Cortex of kidney (tissue), 1 donor: ENCODE measurements at places on chromosomes 12 and 14.

GRCh38 chr12:64243809-64244208 lies 21.7 kb upstream of the KICS2 start:
- DNase-seq, result no peak

DNA sequence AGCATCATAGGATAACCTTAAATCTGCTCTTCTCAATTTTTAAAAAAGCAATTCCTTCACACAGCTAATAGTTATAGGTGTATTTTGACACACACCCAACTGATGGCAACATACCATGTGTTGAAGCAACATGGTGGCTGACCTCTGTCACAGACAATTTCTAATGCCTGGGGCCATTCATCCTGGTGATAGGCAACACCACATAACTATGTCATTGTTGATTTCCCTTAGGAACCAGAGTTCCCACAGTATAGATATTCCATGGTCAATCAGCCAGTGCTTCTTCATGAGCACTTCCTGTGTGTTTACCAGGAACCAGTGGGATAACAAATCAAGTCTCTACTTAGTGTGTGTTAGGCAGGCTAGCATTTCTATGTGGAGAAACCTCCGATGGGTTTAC lies 88.3 kb downstream of the FIGNL2 start:
- DNase-seq, result no peak

DNA sequence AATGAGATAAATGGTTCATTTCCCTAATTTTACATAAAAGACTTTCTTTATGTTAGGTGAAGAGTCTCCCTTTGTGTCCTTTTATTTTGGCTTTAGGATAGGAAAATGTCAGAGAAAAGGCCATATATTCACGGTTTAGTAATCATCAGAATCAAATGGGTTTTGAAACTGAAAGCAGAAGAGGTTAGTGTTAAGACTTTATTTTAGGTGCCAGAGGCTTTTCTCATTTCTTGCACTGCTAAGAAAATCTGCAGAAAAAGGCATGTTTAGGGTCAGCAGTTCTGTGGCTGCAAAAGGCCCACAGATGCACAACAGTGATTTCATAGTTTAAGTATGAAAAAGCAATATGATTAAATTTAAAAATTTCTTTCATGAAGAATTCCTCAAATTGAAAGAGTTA lies 80.4 kb upstream of the SINHCAF start:
- no peak for DNase-seq

GRCh38 chr12:128914908-128915563 lies 61.8 kb downstream of the GLT1D1 start:
- no peak for DNase-seq

DNA sequence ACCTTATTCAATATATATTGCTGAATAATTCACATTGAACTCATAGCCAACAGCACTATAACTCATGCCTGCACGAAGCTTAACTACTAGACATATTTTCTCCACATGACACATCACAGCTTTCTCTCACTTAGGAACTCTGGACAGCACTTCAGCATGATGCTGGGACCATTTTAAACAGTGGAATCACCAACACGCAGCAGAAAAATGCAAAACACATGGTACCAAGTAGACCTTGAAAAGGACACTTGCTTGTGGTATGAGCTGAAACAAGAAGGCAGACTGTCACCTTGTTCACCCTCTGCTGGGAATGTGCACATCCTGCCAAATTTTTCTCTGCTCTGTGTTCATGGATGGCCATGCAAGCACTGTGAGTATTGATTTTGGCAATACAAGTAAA lies 34.8 kb upstream of the CD9 start:
- no peak for DNase-seq

GRCh38 chr12:24244231-24244630 lies 294.8 kb upstream of the SOX5 start:
- DNase-seq, result no peak

DNA sequence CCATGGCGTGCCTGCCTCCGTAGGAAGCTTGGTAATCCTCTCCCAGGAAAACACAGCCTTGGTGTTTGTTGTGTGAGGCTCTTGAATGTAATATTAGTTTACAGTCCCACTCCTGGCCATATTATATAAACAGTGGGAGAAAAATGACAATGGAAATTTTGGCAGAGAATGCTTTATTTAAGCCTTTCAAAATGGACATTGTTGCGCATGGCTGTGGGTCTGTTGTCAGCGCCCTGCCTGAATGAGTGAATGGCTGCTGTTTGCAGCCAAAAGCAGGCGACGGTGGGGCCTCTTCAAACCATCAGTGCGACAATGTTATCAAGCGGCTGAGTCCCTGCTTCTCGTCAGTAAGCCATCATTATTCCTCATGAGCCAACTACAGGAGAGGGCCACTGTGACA lies 201.8 kb upstream of the RMST start:
- no peak for DNase-seq

- no peak for DNase-seq
These were observed 2.6 kb upstream of the WNK1 start for GRCh38 chr12:749751-750270.

DNA sequence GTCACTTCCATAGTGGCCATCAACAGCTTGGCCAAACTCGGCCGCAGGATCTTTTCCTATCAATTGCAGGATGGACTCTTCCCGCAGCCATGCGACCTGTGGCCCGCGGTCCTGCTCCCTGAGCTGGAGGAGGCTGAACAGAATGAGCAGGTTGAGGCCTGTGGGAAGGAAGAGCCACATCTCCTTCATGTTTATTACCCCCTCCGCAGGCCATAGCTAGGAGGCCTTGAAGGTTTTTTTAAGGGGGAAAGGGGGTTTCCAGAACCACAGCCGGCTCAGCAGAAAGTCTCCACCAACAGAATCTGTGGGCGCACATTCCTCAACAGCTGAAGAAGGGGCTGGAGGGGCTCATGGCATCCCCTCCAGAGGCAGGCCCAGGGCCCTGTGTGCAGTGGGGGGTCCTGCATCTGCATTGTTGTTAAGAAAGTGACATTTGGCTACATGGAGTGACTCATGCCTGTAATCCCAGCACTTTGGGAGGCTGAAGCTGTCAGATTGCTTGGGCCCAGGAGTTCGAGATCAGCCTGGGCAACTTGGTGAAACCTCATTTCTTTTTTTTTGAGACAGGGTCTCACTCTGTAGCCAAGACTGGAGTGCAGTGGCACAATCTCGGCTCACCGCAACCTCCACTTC lies 25.2 kb upstream of the PPP1R13B start:
- no peak for DNase-seq

DNA sequence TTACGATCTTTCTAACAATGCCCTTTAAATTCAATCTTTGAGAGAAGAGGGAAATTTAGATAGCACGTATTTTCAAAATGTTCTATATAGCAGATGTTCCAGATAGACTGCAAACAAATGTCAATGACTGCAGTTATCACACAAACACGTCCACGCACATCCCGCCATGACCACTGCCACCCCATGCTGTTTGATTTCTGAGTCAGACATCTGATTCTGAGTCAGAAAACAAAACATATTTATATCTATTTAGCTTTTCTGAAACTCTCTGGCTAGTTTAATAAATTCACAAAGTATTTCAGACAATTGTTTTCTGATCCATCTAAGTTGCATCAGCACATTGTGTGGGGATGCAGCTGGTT lies 105.9 kb upstream of the BCAT1 start:
- no peak for DNase-seq
